Glomerular endothelial cell (primary cell): ENCODE measurements at places on chromosomes 5 and 9.

GRCh38 chr5:56995596-56995995 is 43.7 kb upstream of the MIER3 start:
- DNase-seq = no peak

GRCh38 chr9:111231801-111232580 is 98.0 kb downstream of the OR2K2 start:
- no peak for DNase-seq

DNA sequence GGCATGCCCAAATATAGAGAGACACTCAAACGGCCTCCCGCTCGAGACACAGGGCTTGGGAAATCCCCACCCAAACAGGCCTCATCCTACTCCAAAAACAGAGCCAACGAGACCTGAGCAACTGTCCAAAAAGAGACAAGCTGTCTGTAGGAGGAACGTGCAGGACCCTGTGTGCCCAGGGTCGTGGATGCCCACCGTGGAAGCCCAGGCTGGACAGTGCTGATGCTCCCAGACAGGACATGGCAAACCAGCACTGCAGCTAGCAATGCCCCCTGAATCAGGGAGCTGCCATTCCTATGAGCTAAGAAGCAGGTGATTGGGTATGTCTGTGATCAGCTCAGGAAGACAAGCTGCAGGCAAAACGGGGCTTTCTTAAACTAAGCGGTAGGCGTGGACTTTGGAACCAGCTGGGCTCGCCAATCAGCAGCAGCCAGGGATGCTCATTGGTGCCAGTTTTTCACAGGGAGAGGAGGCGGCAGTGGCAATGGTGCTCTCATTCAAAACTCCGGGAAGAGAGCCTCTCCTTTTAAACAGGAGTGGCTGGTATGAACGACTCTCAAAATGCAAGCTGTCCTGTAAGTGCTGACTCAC is 113.1 kb upstream of the IRX2 start:
- DNase-seq = no peak

- no peak for DNase-seq
Measured at GRCh38 chr5:173775261-173776197, 112.6 kb upstream of the CPEB4 start.

DNA sequence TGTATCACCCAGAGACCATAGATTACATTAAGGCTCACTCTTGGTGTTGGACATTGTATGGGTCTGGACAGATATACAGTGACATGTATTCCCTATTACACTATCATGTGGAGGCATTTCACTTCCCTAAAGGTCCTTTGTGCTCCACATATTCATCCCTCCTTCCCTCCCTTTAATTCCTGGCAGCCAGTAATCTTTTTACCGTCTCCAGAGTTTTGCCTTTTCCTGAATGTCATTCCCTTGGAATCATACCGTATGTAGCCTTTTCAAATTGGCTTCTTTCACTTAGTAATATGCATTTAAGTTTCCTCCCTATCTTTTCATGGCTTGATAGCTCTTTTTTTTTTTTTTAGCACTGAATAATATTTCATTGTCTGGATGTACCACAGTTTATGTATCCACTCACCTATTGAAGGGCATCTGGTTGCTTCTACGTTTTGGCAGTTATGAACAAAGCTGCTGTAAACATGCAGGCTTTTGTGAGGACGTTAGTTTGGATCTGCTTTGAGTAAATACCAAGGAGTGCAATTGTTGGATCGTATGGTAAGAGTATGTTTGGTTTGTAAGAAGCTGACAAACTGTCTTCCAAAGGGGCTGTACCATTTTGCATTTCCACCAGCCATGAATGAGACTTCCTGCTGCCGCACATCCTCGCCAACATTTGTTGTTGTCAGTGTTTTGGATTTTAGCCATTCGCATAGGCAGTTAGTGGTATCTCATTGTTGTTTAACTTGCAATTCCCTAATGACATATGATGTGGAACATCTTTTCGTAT is 122.1 kb upstream of the SMIM23 start:
- DNase-seq = no peak

- no peak for DNase-seq
Measured at GRCh38 chr9:68505681-68506409, 34.8 kb downstream of the TMEM252 start.

DNA sequence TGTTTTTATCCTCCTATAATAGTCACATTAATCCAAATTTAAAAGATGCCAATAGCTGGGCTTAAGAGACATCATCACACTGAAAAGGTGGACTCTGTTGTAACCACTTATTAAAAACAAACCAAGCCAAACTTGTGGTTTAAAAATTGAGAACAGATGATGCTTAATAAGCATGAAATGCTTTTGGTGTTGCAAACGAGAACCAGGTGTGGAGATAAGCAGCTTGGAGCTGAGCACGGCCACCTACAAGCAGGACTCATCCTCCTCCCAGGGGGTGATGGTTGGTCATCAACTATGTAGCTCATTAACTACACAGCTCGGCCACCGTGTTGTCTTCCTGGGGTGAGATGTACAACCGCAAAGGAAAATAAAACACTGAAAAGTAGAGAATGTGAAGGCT is 154.4 kb downstream of the NPR3 start:
- no peak for DNase-seq

DNA sequence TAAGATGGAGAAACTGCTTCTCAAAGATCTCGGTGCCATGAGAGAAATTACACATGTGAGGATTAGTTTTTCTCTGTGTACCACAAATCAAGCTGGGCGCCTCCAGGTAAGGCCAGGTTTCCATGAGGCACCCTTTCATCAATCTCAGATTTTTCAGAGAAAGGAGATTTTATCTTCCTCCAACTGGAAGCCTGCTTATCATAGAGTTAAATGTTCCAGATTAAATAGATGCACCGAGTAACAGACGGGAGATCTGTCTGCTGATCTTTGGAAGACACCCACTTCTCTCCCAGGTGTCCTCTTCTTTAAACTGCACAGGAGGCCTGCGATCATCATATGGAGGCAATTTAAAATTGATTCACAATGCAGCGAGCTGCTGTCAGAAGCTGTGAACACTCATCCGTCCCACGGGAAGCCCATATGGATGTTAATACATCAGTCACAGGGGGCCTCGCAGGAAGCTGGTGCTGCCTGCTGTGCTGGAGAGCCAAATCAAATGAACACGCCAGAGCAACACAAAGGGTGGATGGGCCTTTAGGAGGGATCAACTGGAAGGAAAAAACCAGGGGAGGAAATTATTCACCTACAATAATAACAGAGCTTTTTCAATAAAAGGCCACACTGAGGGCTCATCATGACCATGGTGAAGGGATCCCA is 93.3 kb downstream of the TLE1 start:
- DNase-seq = no peak

GRCh38 chr5:81698813-81699212 is 52.1 kb downstream of the SSBP2 start:
- DNase-seq = no peak

DNA sequence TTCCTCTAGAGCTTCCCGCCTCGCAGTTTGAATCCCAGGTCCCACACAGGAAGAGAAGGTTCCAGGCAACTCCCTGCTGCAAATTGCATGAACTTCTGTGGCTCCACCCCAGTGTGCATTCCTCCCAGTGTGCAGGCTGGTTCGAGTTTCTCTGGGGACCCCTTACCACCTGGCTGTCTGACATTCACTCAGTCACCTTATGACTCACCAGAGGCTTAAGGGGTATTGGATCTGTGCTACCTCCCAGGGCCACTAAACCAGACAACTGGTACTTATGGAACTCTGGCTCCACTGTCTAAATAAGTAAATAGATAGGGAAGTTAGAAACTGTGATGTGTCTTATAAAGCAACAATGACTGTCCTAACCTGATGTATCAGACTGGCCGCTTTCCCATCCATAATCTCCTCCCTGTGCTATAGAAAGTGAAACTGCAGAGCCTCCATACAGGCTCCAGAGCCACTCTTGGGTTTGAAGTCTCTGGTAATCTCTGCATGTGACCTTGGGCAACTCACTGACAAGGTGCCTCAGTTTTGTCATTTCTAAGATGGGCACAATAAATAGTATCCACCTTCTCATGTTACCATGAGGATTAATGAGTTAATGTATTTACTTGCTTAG is 720.6 kb downstream of the SEMA5A start:
- DNase-seq = no peak

DNA sequence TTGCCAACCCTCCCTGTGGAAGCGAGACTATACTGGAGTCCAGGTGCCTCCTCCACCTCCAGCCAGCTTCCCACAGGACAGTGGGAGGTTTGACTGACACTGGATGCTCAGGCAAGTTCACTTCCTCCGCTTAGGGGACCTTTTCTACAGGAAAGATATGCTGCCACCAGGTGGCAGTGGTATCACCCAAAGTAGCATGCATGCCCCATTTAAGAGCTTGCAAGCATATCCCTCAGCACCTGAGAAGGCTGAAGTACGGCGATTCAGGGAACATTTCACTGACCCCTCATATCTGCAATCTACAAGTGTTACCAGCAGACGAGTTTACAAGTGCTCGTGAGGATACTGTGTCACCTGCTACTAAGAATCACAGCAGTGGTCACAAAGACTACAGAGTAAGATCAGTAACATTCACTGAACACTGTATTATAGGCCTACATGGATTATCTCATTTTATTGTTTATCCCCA is 75.5 kb downstream of the KLHL3 start:
- peak; percentile 67 for DNase-seq

DNA sequence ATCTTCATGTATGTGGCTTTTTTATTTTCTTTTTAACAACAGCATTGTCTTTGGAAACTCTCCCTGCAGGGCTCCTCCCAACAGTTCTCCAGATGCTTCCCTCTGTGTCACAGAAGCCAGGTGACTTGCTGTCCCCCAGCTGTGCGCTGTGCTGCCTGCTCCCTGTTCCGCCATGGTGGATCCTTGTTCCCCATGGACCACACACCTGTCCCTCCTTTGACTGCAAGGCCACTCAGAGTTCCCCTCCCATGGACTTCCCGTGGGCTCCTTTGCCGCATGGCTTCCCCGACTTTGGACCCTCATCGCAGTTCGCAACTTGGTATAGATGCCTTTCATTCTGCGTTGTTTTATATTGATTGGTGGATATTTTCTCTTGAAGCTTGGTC is 18.6 kb downstream of the ANKRD33B start:
- no peak for DNase-seq
